Spleen (tissue), 13 donors: ENCODE measurements at places on chromosomes 2 and 18. TPM values are rescaled to one million over a fixed set of nuclear protein-coding genes. Genes with fewer than 3 reads are reported as not detected.

- H3K36me3 ChIP-seq = no peaks in the 10 kb centered on the region
- H3K4me3 ChIP-seq = peak within 1 kb of the TSS; percentile 64
- DNase-seq = peak; percentile 91
These were observed at the start of gene QPCT for GRCh38 chr2:37344453-37345361. QPCT (plus strand) TSS chr2:37344630; CDS start chr2:37344732, 102 bp downstream.

- no peaks in the 10 kb centered on the region for H3K36me3 ChIP-seq
- H3K27ac ChIP-seq = no peak overlapping the region
- no peak for DNase-seq
- H3K4me3 ChIP-seq = no peak overlapping the region
These were observed 105.4 kb downstream of the KCNH7 start for GRCh38 chr2:162732946-162733698.

DNA sequence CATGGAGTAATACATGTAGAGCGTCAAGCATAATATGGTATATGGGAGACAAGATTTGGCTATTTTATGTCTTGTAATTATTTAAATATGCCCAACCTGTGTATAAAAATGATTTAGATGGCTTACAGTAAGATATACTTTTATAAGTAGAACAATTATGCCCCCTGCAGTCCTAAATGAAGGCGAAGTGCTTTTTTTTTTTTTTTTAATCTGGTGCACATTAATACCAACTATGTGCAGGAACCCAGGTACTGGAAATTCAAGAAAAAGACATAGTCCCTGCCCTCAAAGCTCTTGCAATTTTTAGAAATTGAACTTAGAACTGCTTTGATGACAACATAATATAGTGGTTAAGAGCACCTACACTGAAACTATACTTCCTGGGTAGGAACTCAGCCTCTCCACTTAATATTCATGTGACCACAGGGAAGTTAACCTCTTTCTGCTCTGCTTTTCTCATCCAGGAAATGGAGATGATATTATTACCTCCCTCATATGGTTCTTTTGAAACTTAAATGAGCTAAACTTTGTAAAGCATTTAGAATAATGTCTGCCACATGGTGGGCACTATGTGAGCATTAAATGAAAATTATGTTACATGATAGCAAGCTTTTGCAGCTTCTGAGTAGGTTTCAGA, 38.1 kb downstream of the AFTPH start:
- H3K4me3 ChIP-seq = no peak overlapping the region
- no peak overlapping the region for H3K27ac ChIP-seq
- DNase-seq = no peak
- no peaks in the 10 kb centered on the region for H3K36me3 ChIP-seq
- peaks cover 38% of the 10 kb centered on the region for H3K4me1 ChIP-seq

The KIF5C gene
- total RNA-seq = 5.3 TPM

GRCh38 chr2:3288470-3289170, 89.0 kb downstream of the EIPR1 start:
- DNase-seq = peak; percentile 69
- H3K27ac ChIP-seq = no peak overlapping the region
- no peaks in the 10 kb centered on the region for H3K27me3 ChIP-seq
- no peak overlapping the region for H3K4me3 ChIP-seq

The KCNJ13 gene
- total RNA-seq = not detected

- peaks cover 2% of the 10 kb centered on the region for H3K36me3 ChIP-seq
- no peaks in the 10 kb centered on the region for H3K4me1 ChIP-seq
- no peak for DNase-seq
- no peaks in the 10 kb centered on the region for H3K27me3 ChIP-seq
- no peak overlapping the region for H3K4me3 ChIP-seq
These were observed 36.7 kb downstream of the DYNC1I2 start for GRCh38 chr2:171723716-171724683.

The GCFC2 gene
- total RNA-seq = 20.8 TPM

DNA sequence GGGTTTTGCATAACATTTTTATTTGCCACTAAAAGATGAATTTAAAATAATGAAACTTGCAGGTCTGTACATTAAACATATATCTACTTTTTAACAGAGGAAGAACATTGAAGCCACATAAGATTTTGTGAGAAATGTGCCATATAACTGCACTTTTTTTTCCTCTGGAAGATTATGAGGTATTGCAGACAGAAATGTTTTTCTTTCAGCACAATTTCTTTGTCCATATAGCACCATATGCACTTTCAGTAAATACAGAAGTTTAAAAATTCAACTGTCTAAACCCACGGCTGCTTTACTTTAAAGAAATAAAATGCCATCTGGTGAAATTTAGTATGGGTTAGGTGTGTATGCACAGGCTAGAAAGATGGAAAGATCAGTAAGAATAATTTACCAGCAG, 470 bp upstream of the FAP start:
- no peaks in the 10 kb centered on the region for H3K4me1 ChIP-seq
- H3K36me3 ChIP-seq = no peaks in the 10 kb centered on the region
- H3K4me3 ChIP-seq = no peak overlapping the region
- DNase-seq = no peak

GRCh38 chr2:6676776-6677175, 188.9 kb downstream of the CMPK2 start:
- no peaks in the 10 kb centered on the region for H3K36me3 ChIP-seq
- H3K4me1 ChIP-seq = no peaks in the 10 kb centered on the region
- no peaks in the 10 kb centered on the region for H3K27me3 ChIP-seq
- no peak for DNase-seq

The ATF2 gene
- total RNA-seq = 63.3 TPM

The TP53I3 gene
- 13.3 TPM for total RNA-seq

The SGPP2 gene
- 2.2 TPM for total RNA-seq

- no peak for DNase-seq
- no peaks in the 10 kb centered on the region for H3K27me3 ChIP-seq
- no peak overlapping the region for H3K4me3 ChIP-seq
- no peaks in the 10 kb centered on the region for H3K36me3 ChIP-seq
- no peak overlapping the region for H3K27ac ChIP-seq
- no peaks in the 10 kb centered on the region for H3K4me1 ChIP-seq
These were observed 344.3 kb upstream of the RAB12 start for GRCh38 chr18:8264861-8265411.

The GALR1 gene
- not detected for total RNA-seq

The HRH4 gene
- total RNA-seq = 0.67 TPM

- H3K4me3 ChIP-seq = no peak overlapping the region
- no peaks in the 10 kb centered on the region for H3K36me3 ChIP-seq
These were observed 469.9 kb upstream of the NRP2 start for GRCh38 chr2:205212357-205212756.

- H3K27me3 ChIP-seq = no peaks in the 10 kb centered on the region
- H3K4me1 ChIP-seq = peaks cover 29% of the 10 kb centered on the region
- no peaks in the 10 kb centered on the region for H3K36me3 ChIP-seq
- DNase-seq = peak; percentile 79
These were observed 707 bp downstream of the KRCC1 start for GRCh38 chr2:88054782-88055370.

The GAD1 gene
- total RNA-seq = 1.4 TPM

- no peak for DNase-seq
- H3K4me1 ChIP-seq = no peaks in the 10 kb centered on the region
- no peak overlapping the region for H3K4me3 ChIP-seq
These were observed 144.9 kb upstream of the ERBB4 start for GRCh38 chr2:212683346-212684097.

The AQP4 gene
- total RNA-seq = 1.2 TPM

- H3K27ac ChIP-seq = no peak overlapping the region
- DNase-seq = no peak
- no peaks in the 10 kb centered on the region for H3K36me3 ChIP-seq
- H3K4me1 ChIP-seq = no peaks in the 10 kb centered on the region
These were observed 125.2 kb upstream of the ARL5A start for GRCh38 chr2:151953467-151953866.

The KCNG2 gene
- 1.6 TPM for total RNA-seq

The ARHGAP28 gene
- total RNA-seq = 67.9 TPM

GRCh38 chr2:8552293-8552801, 129.5 kb upstream of the ID2 start:
- H3K4me3 ChIP-seq = no peak overlapping the region
- H3K27me3 ChIP-seq = no peaks in the 10 kb centered on the region
- no peak overlapping the region for H3K27ac ChIP-seq
- DNase-seq = peak; percentile 80
